ENCODE measurements at places on chromosomes 2 and 18.

GRCh38 chr2:188244383-188244782 is 47.3 kb upstream of the GULP1 start:
- DNase-seq = no peak

DNA sequence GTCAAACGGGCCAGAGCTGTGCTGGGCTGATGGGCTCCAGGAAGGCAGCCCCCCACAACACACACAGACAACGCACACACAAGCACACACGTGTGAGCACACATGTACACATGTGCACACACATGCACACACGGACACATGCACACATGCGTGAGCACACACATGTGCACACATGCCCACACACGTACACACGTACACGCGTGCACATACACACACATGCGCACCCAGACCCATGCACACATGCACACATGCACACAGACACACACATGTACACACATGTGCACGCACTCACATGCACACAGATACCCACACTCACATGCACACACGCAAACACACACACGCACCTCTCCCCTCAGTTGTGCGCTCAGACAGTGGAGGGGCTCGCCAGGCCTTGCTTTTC is 31.2 kb upstream of the HPCAL1 start:
- DNase-seq = no peak

- peak; percentile 29 for DNase-seq
These were observed 127.3 kb downstream of the DNER start for GRCh38 chr2:229586746-229587705.

- no peak for DNase-seq
These were observed 221.1 kb upstream of the ATP5MC3 start for GRCh38 chr2:175402571-175402970.

GRCh38 chr2:157922815-157923214 is 46.7 kb upstream of the ACVR1 start:
- DNase-seq = no peak

- no peak for DNase-seq
These were observed 46.2 kb downstream of the TWSG1 start for GRCh38 chr18:9380621-9381395.

All from activated CD8-positive, alpha-beta T cell treated with anti-CD3 and anti-CD28 coated beads, Interleukin-2, amount 10 ng/mL, durations not matched to agents 7 days and 5 days (primary cell).